ENCODE measurements at places on chromosomes 6 and 20.

- no peak for DNase-seq
These were observed 34.7 kb upstream of the SYNCRIP start for GRCh38 chr6:85677234-85677956.

DNA sequence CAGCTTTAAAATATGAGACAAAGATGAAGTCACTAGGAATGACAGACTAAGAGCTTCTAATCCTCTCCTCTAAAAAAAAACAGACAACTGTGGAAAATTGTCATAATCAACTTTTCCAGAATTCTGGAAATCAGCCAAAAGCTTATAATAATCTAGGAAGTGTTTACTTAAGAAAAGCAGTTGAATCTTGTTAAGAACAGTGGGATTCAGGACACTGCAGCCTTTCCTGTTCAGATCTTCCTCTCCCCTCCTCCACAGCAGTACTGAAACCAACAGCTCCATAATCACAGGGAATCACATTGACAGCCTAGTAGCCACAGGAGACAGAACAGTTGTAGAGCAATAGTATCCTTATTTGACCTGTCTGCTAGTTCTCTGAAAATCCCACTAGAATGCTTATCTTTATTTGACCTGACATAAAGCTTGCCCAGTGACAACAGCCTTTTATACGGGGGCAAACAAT lies 41.6 kb downstream of the IBTK start:
- no peak for DNase-seq

DNA sequence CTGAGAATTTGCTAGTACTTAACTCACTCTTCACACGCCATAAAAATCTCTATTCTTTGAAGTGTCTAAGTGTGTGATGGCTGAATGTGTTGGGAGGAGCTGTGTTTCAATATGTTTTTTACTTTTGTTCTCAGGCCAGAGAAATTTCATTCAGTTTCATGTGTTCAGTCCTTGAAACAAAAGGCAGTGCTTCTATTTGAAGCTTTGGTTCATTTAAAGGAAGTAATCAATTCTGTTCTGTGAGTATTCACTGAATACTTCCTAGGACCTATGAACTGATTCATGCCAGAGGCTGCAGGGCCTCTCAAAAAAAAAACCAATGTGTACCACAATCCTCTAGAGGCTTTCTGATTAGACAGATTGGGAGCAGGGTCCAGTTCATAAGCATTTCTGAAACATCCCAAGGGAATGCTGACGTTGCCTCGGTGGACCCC lies 12.4 kb upstream of the F13A1 start:
- DNase-seq = no peak

GRCh38 chr20:14566505-14566904 lies 229.1 kb upstream of the FLRT3 start:
- DNase-seq = no peak

GRCh38 chr20:10519361-10520046 lies 84.4 kb downstream of the SLX4IP start:
- no peak for DNase-seq

GRCh38 chr6:29967379-29968010 lies 25.2 kb downstream of the HLA-A start:
- DNase-seq = no peak

- no peak for DNase-seq
These were observed 115.7 kb downstream of the B3GAT2 start for GRCh38 chr6:70841112-70841511.

DNA sequence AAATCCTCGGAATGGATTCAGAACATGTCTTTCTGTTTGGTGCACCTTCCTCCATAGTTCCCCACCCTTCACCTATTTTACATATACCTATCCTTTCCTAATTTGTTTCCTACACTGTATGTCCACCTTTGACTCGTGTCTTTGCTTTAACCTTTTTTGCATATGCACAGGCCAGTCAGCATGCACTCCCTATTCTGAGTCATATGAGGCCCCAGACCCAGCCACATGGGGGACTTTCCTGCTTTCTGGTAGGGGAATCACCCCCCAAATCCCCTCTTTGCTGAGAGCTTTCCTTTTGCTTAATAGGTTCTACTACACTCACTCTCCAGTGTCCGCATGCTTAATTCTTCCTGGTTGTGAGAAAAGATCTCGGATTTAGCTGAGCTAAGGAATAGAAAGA lies 393.8 kb upstream of the IMPG1 start:
- no peak for DNase-seq

GRCh38 chr6:140586426-140587061 lies 1212.1 kb upstream of the CITED2 start:
- DNase-seq = no peak

DNA sequence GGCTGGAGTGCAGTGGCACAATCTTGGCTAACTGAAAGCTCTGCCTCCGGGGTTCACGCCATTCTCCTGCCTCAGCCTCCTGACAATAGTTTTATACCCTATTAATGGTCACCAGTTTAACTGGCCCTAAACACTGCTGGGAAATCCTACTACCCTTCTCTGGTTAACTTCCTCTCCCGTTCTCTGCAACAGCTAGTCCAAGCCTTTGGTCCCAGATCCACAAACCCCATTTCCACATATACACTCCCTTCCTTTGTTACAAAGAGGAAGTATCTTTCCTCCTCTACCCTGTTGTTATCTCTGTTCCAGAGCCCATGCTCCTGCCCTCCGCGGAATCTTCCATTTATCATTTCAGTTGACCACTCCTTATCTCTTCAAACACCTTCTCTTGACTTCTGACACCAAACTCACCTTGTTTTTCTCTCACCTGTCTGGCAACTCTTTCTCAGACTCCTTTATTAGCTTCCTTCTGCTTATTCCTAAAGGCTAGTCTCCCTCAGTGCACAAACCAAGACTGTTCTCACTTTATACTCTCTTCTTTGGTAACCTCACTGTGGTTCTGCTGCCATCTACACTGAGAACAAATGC lies 25.0 kb upstream of the TBC1D22B start:
- DNase-seq = no peak

- DNase-seq = no peak
These were observed 34.6 kb downstream of the RNF146 start for GRCh38 chr6:127301199-127301700.

DNA sequence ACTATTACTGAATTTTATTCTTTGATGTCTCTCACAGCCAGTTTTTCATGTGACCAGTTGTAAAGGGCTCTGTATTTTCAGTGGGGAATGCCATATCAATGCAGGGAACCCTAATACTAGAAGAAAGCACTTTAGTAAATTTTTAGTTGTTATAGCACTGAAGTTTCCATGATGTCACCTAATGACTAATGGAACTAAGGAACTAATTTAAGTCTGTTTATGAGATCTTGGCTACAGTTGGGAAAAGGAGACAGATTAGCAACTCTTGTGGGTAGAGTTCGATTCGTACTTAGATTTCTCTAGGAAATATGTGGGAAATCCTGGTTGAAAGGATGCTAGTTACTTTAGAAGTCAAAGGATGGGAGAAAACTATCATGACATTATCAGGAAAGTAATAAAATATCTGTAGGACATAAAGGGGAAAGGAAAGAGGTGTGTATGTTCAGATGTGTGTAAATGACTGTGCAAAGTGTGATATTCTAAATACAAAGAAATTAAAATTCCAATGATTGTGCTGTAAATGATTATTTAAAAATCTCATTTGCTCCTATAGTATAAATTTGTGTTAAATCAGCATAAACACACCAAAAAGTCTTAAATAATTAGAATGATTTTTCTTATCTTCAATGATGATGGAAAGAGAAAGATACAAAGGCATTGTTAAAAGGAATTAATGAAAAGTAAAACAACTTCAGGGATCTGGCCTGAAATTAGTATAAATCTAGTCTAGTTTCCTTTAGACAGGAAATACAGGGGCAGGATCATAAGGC lies 103.4 kb downstream of the LRRC1 start:
- DNase-seq = no peak

DNA sequence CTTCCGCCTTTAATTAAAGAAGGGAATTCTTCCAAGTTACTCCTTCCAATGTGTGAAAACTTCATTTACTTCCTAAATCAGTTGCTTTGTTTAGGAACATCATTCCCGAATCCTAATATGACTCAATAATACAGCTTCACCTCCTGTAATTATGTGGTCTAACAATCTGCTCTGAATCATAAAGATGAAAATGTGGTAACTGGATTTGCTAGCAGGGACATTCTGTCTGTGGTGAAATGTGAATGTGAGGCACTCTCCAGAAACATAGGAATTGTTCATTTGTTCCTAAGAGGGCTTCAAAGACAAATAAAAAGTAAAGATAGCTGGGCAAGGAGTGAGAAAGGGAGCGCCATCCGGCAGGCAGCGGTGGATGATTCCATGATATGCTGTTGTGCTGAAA lies 678.1 kb downstream of the KIF16B start:
- DNase-seq = no peak

- DNase-seq = no peak
These were observed 129.7 kb downstream of the PLG start for GRCh38 chr6:160831739-160832138.

- peak; percentile 82 for DNase-seq
These were observed 14.3 kb upstream of the SPAG4 start for GRCh38 chr20:35600993-35601973.

DNA sequence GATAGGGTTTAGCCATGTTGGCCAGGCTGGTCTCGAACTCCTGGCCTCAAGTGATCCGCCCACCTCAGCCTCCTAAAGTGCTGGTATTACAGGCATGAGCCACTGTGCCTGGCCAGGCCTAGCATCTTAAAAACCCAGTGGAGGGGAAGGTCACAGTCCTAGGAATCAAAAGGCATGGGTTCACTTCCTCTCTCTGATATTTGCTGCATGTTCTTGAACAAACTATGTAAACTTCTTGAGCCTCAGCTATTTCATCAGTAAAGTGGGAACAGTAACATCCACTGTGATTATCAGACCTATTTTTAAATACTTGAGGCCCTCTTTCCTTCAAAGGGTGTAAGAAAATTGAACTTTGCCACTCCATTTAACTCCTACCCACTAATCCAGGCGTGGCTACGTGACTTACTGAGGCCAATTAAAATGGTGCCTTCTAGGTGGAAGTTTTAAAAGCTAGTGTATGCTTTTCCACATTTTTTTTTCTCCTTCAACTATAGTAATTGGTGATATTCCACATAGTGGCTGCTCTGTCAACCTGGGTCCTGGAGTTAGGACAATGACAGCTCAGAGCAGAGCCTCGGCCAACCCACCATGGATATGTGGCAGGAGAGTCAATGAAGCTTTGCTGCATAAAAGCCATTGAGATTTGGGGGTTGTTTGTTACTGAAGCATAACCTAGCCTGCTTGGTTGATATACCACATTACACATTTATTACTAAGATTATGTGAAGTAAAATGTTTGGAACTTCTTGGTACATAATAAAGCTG lies 32.2 kb upstream of the IER3 start:
- no peak for DNase-seq

- DNase-seq = no peak
These were observed 26.2 kb downstream of the TNXB start for GRCh38 chr6:32082935-32083334.

GRCh38 chr6:152004036-152004566 lies 196.6 kb downstream of the ESR1 start:
- DNase-seq = no peak

- DNase-seq = no peak
These were observed 455.0 kb downstream of the RFPL4B start for GRCh38 chr6:112802144-112802543.

GRCh38 chr6:167756597-167756996 lies 70.1 kb upstream of the AFDN start:
- DNase-seq = no peak

DNA sequence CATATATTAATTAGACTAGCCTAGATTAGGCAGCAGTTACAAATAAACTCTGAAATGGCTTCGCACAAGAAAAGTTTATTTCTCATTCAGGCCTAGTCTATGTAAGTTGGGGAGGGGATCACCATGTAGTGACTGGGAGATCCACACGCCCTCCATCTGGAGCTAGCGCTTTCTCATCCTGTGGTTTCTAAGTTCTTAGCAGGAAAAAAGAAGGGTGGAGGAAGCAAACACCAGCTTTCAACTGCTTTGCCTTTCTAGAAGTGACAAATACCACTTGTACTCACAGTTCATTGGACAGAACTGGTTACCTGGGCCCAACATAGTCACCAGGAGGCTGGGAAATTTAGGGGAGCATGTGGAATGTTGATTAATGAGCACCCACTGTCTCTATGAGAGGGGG lies 46.6 kb downstream of the NDUFAF5 start:
- DNase-seq = no peak

GRCh38 chr6:135087403-135087802 lies 32.8 kb upstream of the HBS1L start:
- no peak for DNase-seq

GRCh38 chr20:33400812-33401183 lies 521 bp downstream of the CDK5RAP1 start:
- DNase-seq = no peak

DNA sequence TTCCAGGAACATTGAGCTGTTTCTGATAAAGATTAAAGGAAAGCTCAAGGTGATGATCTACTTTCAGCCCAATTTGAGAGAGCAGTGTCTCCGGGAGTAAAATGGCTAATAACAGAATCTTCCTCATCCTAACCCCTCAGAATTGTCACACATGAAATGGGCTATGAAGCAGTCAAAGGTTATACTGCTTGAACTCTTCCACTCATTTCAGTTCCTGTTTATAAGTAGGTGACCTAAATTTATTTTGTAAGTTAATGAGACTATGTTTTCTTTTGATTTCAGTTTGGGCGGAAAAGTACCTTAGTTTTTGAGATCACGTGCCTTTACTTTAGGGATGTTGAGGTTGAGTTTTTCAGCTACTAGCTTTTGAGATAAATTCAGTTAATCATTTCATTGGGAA lies 47.2 kb downstream of the QKI start:
- no peak for DNase-seq

DNA sequence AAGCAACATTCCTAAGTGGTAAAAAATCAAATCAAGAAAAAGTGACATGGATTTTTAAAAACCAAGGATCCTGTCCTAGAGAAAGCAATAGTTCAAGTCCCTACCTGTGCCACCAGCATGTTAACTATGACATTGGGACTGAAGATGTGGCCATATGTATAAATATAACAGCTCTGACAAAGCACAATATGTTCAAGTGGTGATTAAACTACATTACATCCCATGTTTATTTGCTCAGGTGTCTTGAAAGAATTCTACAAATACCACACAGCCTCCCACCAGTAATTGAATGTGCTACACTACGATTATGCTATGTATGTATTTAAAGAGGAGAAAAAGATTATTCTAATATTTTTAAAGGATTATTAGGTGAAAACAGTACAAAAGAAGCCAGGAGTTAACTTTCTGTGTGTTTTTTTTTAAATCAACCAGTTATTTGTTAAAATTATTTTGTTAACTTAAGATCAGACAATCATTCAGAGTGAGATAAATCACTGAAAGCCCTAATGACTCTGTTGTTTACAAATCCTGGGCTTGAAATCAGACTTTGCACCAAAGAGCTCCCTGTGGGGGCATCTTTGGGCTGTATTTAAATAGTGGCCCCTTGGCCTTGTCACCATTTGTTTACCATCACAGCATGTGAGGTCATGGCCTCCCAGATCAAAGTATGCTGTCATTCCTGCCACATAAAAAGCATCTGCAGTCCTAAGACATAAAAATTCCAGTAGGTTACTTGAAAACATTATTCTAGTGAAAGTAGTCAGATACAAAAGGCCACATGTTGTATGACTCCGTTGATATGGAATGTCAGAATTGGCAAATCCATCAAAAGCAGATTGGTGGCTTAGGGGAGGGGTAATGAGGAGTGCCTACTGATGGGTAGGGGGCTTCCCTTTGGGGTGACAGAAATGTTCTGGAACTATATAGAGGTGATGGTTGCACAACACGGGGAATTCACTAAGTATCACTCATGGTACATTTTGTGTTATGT lies 17.1 kb downstream of the TTLL2 start:
- DNase-seq = no peak
